ENCODE measurements at places on chromosomes 11 and 22. TPM values are rescaled to one million over a fixed set of nuclear protein-coding genes. Genes with fewer than 3 reads are reported as not detected.
A peak's percentile ranks its signal among the peaks of the same experiment; 100 is the strongest.

- DNase-seq, result no peak
Observed at GRCh38 chr22:27648074-27648473, 153.5 kb downstream of the MN1 start.

DNA sequence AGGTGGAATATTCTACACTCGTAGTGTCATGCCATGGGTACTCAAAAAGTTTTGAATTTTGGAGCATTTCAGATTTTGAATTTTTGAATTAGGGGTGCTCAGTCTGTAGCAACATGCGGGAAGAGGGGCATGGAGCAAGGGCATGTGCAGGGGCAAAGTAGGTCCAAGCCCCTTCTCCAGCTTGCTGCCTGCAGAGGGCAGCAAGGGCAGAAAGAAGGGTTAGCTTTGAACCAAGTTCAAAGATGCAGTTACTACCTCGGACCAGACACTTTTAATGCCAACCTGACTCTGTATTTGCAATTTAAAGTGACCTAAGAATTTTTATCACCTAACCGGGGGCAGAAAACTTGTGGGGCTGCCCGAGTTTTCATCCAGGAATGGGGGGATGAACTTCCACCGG lies 68.2 kb downstream of the CD82 start:
- DNase-seq, result no peak

DNA sequence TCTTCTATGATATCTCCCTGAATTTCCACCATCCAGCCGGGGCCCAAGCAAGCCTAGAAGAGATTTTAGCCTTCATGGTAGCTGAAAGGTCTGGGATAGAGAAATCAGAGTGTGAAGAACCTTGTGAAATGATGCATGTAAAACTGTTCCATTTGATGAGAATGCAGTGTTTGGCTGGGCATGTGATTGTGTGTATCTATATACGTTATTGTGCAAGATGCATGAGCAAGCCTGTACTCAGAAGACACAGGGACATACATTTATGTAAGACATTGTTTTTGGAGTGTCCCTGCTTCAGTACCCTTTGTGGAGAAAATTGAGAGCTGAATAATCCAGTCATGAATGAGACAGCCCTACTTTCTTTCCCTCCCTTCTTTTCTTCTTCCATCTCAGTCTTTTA lies 15.2 kb upstream of the OR52K2 start:
- no peak for DNase-seq

OR56B1 gene
- 1.2 TPM for total RNA-seq

DEUP1 gene
- total RNA-seq, result not detected

- no peak for DNase-seq
Observed at GRCh38 chr11:10407055-10407454, 48.0 kb upstream of the AMPD3 start.

DNA sequence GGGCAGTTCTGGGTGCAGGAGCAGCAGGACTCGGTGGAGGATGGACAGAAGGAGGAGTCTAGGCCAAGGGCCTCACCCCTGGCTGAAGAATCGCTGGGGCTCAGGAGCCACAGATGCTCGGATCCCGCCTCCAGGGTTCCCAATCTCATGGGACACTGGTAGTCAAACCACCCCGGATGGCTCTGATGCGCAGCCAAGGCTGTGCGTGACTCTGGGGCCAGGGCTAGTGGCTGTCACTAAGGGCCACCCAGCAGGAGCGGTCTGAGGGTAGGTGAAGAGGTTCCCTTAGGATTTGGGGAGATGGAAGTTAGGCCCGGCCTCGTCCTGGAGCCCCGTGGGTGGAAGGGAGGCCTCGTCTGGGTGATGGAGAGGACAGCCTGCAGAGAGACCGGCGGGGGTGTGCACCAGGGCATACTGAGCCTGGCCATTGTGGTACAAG lies 300.6 kb downstream of the TBC1D22A start:
- no peak for DNase-seq

DNA sequence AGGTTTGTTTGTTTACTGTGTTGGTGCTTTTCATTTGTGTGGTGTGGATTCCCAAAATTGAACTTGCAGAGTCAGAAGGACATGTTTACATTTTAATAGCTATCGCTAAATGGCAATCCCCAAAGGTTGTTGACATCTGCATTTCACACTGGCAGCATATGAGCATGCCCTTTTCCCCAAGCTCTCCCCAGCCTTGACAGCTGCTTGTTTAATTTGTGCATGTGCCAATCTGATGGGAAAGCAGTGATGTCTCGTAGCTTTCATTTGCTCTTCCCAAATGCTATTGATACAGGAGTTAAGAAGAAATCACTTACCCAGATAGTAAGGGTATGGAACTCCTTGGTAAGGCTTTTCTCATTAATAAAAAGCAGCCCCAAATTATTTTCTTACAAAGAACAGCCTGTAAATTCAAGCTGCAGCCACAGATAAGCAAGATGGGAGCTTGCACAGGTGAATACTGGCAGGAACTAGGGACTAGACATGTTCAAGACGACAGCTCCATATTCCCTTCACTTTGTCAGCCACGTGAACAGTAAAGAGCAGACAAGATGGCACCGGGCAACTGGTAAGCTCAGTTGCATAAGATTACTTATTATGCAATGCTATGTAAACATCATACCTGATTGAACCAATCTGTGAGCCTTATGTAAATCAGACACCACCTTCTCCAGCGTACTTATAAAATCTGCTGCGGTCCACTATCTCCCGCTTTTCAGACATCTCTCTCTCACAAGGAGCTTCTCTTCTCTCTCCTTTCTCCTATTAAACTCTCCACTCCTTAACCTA lies 87.4 kb downstream of the IGLL5 start:
- no peak for DNase-seq

- peak; percentile 96 for DNase-seq
Observed at GRCh38 chr22:44068422-44069191, 44.5 kb downstream of the PARVB start.

HBB gene
- total RNA-seq, result 385 TPM

DNA sequence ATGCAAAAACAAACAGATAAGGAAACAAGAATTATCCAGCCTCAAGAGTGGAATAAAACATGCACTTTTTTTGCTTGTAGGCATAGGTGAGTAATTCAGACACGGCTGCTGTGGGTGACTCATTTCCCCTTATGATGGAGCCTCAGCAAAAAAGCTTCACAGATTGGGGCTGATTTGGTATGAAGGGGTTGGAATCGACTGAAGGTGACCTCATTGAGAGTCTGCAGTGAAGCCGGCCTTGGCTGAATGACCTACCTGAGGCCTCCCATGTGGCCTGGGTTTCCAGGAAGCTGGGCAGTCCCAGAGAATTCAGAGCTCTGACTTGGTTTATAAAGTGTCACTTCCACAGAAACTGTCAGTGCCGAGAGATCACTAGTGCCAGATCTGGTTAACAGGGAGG lies 34.2 kb upstream of the VPREB1 start:
- DNase-seq, result no peak

DNA sequence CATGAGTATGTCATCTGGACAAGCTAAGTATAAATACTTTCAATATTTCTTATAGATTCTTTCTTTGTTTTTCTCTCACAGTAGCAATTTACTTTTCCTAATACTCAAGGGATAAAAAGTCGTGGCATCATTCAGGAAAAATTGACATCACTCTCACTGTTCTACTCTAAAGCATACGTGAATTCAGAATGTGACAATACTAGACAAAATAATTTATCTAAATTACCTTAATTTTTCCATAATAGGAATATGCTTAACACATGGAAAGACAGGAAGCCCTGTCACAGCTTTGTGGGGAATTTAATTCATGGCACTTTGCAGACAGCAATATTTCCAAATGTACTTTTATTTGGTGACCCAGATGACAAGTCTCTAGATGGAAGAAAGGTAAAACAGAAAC lies 394.6 kb downstream of the DLG2 start:
- no peak for DNase-seq

OR5B21 gene
- 0.74 TPM for total RNA-seq

DNA sequence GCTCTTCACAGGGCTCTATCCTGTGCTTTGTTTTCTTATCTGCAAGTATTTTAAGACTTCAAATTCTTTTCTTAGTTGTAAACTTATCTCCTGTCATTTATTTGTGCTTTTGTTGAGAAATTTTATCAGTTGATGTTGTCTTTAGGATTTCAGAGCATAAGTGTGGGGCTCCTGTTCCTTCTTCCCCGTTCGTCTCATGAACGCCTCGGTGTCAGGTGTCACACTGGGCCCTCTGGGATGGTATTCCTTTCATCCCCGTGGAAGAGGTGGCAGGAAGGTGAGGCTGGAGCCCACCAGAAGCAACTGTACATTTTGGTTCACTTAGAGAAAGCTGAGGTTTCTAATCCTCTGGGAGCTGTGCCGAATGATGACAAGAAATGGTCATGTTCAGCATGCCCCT lies 17.9 kb downstream of the NADSYN1 start:
- DNase-seq, result no peak

DNA sequence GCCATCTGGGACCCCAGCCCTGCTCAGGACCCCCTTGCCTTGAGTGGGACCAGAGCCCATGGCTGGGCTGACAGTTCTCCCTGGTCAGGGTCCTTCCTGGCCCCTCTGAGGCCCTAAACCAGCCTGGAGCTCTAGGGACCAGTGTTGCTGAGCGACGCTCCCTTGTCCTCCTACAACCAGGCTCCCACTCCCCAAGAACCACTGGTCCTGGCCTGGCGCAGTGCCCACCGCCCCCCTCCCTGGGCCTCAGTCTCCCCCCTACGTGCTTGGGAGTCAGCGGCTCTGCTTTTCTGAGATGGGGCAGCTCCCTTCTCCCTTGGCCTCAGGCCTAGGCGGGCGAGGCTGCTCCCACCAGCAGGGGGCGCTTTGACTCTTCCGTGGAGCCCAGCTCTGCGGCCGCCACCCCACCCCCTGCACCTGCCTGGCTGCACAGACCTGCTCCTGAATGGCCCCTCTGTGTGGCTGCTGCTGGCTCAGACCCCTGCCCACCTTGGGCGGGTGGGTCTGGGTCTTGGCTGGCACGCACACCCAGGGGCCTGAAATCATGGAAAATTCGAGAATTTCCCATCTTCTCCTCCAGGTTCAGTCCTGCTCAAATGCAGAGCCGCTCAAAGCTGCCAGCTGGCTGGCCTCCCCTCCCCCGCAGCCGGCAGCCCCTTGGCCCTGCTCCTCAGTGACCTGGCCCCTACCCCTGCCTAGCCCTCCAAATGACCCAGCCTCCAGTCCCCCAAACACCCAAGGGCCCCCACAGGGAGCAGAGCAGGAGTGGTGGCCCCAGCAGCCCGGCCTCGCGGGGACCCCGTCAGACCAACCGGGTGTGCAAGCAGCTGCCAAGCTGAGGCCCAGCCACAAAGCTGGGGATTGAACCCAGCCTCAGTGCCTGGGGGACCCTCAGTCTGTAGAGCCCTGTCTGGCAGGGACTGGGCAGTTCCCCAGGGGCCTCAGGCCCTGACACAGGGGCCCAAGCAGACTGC lies 9.1 kb downstream of the PRR33 start:
- DNase-seq, result peak; percentile 86

OR51D1 gene
- not detected for total RNA-seq

- peak; percentile 92 for DNase-seq
Observed at GRCh38 chr11:85663753-85664614, 945 bp downstream of the CREBZF start.

LRRC10B gene
- total RNA-seq, result not detected

GLYAT gene
- total RNA-seq, result not detected

OR52E1 gene
- not detected for total RNA-seq

- no peak for DNase-seq
Observed at GRCh38 chr11:97118614-97119200, 728.9 kb downstream of the JRKL start.

DNA sequence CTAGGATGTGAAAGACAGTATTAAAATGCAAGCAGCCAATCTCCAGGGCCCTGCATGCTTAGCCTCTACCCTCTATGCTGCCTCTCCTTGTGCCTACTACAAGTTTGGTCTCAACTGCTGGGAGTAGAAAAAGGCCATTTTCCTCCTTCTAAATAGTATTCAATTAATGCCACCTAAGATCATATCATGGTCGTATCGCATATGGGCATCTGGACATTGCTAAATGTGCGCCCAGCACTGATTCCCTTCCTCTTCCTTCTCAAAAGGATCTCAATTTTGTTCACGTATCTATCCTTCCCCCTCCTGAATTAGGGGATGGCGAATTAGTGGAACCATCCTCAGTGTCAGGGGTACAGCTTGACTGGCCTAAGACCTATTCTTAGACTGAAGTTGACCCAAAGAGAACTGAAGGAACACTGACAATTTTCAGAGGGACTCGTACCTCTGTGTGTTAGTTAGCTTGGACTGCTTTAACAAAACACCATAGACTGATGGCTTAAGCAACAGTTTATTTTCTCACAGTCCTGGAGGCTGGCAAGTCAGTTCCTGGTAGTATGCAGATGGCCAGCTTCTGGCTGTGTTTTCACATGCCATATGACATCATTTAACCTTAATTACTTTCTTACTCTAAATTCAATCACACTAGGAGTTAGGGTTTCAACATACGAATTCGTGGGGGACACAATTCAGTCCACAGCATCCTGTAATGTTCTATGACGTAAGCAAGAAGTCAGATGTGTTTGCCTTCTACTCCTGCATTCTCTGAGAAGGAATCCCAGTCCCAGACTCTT lies 8.5 kb upstream of the NUP50 start:
- no peak for DNase-seq

GRCh38 chr22:22556995-22557925 lies 1.8 kb downstream of the PRAME start:
- DNase-seq, result no peak

GRCh38 chr22:46587061-46587460 lies 33.1 kb upstream of the GRAMD4 start:
- DNase-seq, result peak; percentile 84

POU2AF3 gene
- 2.1 TPM for total RNA-seq

Measured in B cell (primary cell).